ENCODE measurements at places on chromosomes 16 and 17.

GRCh38 chr16:23374721-23375510 lies 72.8 kb downstream of the SCNN1B start:
- DNase-seq: no peak

- no peak for DNase-seq
Measured at GRCh38 chr16:23572394-23572793, 14.9 kb downstream of the UBFD1 start.

DNA sequence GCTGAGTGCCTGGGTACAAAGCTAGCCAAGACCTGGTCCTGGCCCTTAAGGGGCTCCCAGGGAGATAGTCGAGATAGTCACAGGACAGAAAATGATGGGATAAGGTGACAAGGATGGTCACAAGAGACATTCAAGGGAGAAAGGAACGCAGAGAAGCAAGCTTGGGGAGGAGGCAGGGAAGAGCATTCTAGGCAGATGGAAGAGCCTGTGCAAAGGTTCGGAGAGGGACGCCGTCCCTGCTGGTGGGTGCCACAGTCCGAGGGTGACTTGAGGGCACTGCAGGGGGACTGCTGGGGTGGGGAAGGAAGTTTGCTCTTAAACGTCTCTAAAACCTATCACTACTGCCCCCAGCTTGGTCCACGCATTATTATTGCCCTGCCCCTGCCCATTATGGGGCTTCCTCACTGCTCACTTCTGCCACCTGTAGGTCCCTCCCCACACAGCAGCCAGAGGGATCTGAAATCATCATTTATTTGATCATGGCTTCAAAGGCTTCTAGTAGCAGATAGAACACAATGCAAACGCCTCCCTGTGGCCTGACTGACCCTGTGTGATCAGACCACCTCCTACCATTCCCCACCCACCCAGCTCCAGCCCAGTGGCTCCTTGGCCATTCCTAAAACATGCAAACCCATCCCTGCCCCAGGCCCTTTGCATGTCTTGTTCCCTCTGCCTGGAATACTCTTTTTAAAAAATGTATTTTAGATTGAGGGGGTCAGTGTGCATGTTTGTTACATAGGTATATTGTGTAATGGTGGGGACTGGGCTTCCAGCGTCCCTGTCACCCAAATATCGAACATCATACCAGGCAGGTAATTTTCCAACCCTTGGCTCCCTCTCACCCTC lies 60.3 kb downstream of the RMI2 start:
- DNase-seq: peak; percentile 8

- no peak for DNase-seq
Measured at GRCh38 chr17:21132428-21132827, 5.7 kb downstream of the DHRS7B start.

GRCh38 chr17:63035271-63035670 lies 69.2 kb downstream of the TANC2 start:
- peak; percentile 90 for DNase-seq

GRCh38 chr17:74212913-74213791 lies at the start of gene TTYH2:
Gene TTYH2 (plus strand): TSS chr17:74213571. CDS start chr17:74213588, 17 bp downstream.
- DNase-seq: peak; percentile 82

All from IMR-90 (cell line).